ENCODE measurements at places on chromosomes 7 and 10.

DNA sequence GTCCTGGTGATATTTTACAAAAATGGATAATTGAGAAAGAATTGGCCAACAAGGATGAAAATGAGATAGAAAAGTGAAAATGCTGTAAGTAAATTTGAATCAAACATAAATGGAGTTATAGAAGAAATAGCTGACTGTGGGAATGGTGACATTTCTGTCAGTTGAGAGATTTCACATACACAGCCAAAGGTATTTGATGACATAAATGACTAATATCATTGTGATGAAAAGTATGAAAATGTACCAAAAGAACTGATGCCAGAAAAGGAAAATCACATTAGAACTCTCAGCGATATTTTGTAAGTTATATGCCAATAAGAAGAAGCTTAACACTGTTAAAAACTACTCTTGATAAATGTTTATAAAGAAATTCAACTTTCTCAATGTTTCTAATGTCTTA is 54.9 kb downstream of the TFPI2 start:
- no peak for DNase-seq

DNA sequence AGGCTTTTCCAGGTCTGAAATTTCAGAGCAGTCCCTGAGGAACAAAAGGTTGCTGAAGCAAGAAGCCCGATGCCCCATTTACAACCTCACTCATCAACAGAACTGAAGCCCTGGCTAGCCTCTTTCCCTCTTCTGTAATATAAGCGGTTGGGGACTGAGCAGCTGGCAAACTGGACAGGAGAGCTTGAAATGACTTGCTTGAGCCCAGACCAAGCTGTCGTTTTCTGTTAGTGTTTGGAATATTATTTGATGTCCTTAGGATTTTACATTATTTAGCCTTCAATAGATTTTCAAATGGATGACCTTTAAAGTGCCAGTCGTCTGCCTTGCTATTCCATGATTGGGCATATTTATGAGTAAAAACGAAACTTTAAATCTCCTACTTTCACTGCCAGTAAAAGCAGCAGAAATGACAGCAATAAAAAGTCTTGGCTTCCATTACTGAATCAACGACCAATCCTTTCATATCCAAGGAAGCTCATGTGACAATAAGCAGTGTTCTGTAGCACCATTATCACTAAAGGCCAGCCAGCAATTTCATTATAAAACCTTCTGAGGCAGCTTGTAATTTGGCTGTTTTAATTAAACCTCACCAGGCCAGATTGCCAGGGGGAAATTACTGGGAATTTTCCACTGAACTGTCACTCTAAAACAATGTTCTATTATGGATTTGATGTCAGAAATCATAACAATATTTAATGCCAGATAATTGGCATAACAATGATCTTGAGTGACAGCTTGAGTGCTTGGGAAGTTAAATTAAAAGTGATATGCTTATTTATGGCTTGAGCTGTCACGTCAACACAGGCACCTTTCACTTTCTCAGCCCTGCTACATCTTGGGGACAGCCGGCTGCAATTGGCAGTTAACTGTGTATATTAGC is 85.9 kb downstream of the LSMEM1 start:
- DNase-seq: no peak

DNA sequence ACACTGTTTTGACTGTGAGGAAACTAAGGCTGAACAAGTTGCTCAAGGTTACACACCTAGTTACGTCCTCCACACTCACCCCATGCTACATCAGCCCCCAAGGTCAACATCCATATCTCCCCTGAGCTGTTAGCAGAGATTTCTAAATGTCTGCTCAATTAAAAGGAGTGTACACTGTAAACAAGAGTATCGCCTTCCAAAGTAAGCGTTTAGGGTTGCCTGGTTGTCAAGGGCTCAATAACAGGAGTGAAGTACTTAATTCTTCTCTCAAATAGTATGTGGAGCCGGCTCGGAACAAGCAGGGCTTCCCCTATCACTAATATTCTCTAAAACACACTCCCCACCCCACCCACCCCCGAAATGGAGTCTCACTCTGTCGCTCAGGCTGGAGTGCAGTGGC is 412.8 kb upstream of the GALNT17 start:
- no peak for DNase-seq

DNA sequence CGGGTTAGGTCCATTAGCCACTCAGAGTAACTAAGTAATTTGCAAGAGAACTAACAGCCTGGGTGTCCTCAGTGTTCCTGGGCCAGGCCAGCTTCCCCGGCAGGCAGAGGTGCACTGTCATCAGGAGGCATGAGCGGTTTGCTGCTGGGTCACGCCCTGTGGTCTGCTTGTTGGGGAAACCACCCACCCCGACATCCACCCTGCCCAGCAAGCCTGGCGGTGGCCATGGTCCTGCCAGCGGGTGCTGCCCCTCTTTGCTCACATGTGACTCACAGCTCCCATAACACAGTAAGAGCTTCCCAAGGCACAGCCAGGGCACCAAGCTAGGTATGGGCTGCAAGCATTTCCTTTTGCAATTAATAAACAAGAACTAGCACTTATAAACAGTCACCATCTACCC is 75.9 kb downstream of the RGS10 start:
- no peak for DNase-seq

DNA sequence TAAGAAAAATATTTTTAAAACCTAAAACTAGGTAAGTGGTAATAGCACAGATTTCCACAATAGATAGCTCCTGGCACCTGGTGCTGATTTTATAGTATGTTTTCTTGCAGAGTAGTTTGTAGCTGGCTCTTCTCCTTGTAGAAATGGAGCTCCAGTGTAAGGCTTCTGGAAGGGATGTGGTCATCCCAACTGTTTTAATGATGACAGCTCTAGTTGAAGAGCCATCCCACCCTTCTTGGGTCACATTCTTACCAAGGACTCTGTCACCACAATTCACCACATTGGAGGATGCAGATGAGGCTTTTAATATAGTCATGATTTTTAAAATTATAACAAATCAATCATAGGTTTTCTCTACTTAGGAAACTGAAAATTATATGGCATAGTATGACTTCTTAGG is 31.0 kb downstream of the TES start:
- no peak for DNase-seq

GRCh38 chr10:131724169-131724545 is 176.7 kb upstream of the PPP2R2D start:
- no peak for DNase-seq

DNA sequence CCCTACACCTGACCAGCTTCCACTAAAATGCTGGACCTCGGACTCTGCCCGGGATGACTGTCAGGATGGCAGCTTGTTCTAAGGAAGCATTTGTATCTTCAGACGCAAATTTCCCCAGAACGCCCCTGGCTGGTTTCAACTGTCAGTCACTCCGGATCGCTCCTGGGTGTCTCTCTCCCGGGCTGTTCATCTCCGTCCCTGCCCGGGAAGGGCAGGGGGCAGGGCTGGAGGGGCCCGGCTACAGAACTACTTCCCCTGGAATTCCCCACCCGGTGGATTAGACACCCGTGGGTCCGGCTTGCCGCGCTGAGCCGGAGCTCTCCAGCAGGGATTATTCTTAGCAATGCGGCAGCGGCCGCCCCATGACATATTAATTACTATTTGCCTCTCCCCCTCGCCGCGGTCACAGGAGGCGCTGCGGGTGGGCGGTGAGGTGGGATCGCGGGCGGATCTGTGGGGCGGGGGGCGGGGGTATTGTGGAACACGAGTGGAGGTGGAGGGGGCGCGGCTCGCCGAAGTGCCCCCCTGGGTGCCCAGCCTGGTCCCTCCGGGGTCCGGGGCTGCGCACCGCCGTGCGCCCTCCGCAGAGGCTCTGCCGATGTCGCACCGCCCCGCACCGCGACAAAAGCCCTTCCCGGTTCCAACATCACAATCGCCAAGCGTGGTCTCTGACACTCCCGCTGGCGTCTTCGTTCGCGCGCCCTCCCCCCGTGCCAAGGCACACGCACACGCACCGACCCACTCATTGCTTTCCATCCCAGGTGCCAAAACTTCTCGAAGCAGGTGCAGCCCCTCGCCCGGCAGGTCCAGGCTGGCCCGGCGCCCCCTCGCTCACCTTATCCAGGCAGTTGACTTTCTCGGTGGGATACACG is 276.1 kb upstream of the NEBL start:
- no peak for DNase-seq

DNA sequence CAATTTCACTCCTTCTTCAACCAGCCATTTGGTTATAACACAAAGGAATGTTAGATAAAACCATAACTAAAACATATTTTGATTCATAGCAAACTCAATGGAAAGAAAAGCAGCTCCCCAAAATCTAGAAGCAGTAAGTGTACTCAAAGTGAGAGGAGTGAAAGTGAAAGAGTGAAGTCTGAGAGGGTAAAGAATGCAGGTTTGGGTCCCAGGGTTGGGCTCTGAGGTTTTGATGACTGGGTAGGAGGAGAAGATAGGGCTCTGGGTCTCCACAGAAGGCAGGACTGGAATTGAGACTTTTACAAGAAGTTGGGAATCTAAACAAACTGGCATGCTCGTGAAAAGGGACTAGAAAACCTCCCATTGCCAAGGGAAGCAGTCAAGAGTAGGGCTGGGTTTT is 85.4 kb upstream of the RSU1 start:
- no peak for DNase-seq

GRCh38 chr7:74082770-74083116 is 861 bp upstream of the LIMK1 start:
- DNase-seq: no peak

- no peak for DNase-seq
Measured at GRCh38 chr7:3861941-3862340, 560.9 kb downstream of the SDK1 start.

DNA sequence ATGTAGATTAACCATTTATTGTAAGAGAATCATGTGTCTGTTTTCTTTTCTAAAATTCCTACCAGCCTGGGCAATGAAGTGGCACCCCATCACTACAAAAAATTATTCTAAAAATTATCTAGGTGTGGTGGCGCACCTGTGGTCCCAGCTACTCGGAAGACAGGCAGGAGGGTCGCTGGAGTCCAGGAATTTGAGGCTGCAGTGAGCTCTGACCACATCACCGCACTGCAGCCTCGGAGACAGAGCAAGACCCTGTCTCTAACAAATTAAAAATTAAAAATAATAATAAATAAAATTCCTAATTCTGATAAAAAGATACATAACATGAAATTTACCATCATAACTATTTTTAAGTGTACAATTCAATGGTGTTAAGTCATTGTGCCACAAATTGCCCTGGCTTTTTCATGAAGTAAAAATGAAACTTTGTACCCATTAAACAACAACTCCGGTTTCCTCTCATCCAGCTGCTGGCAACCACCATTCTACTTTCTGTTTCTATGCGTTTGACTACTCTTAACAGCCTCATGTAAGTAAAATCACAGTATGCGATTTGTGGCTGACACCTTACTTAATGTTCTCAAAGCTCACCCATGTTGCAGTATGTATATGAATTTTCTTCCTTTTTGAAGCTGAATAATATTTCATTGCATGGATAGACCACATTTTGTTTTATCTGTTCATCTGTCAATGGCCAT is 20.6 kb upstream of the USP6NL start:
- no peak for DNase-seq

DNA sequence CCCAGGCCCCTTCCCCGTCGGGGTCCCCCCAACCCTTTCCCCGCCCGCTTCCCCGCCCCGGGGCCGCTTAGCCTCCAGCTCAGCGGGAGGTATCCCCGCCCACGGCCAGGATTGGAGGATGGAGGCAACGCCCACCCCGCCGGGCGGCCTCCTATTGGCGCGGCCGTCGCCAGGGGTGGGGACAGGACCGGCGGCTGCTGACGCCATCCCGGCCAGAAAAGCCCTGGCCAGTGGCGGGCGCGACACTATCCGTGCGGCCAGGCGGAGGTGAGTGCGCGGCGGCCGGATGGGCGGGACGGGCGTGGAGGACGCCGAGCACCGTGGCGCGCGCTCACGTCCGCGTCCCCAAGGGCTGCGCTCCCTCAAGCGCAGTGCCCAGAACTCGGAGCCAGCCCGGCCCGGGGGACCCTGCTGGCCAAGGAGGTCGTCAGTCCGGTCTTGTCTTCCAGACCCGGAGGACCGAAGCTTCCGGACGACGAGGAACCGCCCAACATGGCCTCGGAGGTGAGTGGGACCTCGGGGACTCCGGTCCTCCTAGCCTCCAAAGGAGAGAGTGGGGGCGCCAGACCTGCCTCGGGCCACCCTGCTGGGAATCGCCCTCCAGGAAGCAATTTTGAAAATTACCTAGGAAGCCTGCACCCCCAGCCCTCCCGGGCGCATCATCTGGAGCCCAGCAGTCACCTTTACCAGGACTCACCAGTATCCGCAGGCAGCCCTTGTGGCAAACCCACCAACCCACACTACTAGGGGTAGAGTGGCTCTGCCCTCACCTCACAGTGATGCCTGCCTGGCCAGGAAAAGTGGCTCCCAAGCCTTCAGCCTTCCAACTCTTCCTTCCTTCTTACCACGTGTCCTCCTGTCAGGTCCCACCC is at the start of gene ASL:
Gene ASL (plus strand): TSS at position 230 of the 872 bp plus-strand sequence. CDS start 263 bp downstream, at position 493.
- DNase-seq: peak; percentile 56

GRCh38 chr10:117373823-117374505 is 1.3 kb downstream of the PDZD8 start:
- no peak for DNase-seq

- no peak for DNase-seq
Measured at GRCh38 chr10:29495366-29495765, 139.4 kb downstream of the SVIL start.

- DNase-seq: no peak
Measured at GRCh38 chr7:151139791-151140190, 27.7 kb downstream of the GBX1 start.

- DNase-seq: no peak
Measured at GRCh38 chr7:16677978-16678494, 32.1 kb downstream of the BZW2 start.

- no peak for DNase-seq
Measured at GRCh38 chr7:78441737-78442136, 643.2 kb downstream of the PHTF2 start.

DNA sequence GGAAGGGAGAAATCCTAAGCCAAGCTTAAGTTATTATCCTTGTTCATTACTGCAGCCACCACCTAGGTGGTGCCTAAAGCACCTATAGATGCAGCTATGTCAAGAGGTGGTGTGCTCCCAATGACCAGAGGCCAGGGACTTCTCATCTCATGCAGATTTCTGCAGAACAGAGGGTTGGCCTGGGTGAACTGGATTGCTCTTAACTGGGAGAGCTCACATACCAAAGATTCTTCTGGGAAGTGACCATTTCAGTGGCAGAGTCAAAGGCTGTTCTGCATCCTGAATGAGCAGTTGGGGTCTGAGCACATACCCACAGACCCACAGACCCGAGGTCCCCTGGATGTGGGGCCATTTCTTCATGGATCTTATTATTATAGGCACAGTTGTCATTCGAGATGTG is 2.1 kb upstream of the CRHR2 start:
- DNase-seq: no peak
